ENCODE measurements at places on chromosomes 6 and 20. TPM values are rescaled to one million over a fixed set of nuclear protein-coding genes. Genes with fewer than 3 reads are reported as not detected.

Gene TCF21
- not detected for total RNA-seq

Gene TRIM15
- total RNA-seq = not detected

Gene MEP1A
- not detected for total RNA-seq

Gene HLA-DRB1
- not detected for total RNA-seq

Gene RNF39
- total RNA-seq = not detected

Gene SLC22A3
- not detected for total RNA-seq

DNA sequence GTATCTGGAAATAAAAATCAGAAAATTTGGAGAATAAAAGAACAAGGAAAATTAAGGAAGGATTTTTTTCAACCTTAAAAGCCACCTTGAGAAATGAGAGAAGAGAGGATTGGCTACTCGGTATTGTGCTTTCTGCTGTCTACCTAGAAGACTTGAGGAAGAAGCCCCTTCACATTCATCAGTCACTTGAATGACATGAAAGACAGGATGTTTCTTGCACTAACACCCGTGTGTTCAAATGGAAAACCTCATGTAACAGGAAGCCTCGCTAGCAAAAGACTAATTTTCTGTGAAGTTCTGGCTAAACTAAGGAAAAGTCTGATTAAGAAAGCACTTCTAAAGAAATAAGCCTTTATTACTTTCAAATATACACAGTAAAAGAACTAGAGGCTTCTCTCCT lies 69.9 kb downstream of the OLIG3 start:
- DNase-seq = no peak

DNA sequence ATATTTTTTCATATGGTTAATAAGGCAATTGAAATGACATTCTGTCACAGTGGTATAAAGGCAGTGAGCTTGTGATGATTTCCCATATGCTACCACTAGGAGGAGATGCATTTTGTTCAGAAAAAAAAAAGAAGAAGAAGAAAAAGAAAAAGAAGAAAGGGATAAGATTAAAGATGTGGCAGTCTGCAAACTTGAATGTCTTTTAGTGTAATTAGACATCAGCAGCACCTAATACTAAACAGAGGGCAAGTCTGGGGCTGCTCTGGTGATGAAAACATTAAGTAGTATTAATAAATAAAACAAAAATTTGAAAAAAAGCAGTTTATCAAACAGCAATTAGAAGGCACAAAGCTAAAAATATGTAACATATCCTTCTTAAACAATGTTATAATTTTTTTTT lies 95.4 kb upstream of the DEFB112 start:
- DNase-seq = no peak

- DNase-seq = no peak
Observed at GRCh38 chr20:32966881-32967781, 37.1 kb downstream of the SUN5 start.

GRCh38 chr20:62760856-62761758 lies 35.2 kb upstream of the MRGBP start:
- no peak for DNase-seq

- no peak for DNase-seq
Observed at GRCh38 chr6:134730013-134730412, 219.9 kb downstream of the ALDH8A1 start.

DNA sequence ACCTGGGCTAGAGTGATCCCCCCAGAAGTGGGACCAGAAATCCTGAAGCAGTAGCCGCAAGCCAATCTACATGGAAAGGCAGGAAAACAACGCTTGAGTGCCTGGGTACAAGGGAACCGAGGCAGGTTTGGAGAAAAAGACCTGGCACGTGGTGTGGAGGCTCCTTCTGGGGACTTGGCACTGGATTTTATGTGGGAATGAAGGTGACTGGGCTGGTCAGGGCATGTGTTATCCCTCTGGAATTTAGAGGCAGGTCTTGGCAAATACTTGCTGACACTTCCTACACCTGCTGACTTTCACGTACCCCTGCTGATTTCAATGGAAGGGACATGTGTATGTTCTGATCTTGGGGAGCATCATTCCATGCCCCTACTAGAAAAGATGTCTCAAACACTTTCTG lies 25.0 kb upstream of the FAM217A start:
- no peak for DNase-seq

DNA sequence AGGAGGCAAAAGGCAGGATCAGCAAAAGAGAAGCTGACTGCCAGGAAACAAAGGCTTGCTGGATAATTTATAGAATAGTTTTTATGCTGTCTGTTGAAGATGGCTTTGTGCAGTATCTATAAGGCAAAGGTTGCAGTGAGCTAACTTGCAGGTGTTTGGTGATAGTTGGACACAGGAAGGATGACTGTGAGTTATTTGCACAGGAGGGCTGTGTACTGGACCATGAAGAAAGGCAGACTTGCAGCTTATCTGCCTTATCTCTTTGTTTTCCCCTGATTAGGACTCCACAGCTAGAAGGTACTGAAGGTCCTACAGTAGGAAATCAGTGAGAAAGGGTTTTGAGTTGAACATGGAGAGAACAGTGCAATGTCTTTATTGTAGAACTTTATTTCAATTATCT lies 2.1 kb downstream of the BTN1A1 start:
- DNase-seq = no peak

GRCh38 chr6:52523378-52524142 lies 53.3 kb downstream of the TRAM2 start:
- peak; percentile 43 for DNase-seq

DNA sequence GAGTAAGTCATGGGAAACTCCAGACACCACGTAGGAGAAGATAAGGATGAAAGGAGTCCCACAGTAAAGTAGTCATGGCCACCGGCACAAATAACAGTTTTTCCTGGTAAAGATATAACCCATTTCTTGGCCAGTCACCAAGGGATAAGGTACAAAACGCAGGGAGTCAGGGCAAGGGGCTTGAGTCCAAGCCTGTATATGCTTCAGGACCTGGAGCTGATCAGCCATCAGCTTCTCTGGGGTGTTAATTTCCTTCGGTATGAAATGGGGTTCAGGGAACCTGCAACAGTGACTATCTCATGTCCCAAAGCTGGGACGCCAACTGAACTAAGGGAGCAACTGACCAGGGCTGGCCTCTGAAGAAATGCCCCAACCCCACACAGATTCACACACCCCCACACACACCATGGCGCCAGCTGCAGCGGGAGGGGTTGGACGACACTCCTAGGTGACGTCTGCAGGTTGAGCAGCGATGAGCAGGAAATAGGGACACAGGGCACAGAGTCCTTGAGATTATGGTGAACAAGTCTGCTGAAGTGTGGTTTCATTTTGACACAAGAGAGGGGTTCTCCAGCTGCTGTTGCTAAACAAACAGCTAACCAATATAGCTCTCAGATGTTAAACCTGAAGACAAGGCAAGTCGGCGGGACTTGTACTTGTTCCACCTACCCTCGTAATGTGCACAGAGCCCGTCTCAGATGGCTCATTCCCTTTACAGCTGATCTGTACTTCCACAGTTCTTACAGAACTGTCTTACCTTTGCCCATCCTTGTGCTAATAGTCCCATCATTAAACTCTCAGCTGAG lies 7.4 kb upstream of the ADTRP start:
- no peak for DNase-seq

GRCh38 chr20:33689493-33689892 lies 3.3 kb upstream of the E2F1 start:
- DNase-seq = no peak

- no peak for DNase-seq
Observed at GRCh38 chr20:55004044-55004443, 528.7 kb downstream of the DOK5 start.

DNA sequence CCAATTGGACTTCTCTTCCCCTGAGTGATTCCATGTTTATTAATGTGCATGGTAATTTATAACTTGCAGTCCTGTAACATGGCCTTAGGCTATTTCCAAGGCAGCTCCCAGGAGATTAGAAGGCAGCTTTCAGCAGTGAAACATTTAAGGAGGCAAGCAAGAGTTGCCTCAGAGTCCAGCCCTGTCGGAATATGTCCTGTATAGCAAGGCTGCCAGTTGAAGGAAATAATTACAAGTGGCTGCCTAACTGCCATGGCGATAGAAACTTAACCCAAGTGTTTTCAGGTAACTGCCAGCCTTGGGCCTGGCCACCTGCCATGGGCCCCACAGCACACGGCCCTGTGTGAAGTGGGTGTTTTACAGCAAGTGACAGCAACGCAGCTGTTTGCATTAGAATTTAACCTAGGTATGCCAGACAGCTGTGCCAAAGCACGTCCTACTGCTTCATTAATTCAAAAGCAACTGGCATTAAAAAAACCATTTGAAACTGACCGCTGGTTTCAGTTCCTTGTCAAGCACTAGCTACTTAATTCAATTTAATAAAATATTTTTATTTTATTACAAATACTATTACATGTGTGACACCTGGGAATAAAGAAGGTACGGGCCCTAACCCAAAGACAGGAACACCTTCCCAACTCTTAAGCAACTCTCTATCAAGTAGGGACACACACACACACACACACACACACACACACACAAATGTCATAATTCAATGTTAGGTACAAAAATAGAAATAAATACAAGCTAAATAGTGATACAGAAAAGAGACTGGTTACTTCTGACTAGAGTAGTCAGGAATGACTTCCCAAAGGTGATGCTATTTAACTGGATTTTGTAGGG lies 151.8 kb upstream of the HEY2 start:
- DNase-seq = no peak

GRCh38 chr6:154359161-154359574 lies 2.6 kb upstream of the IPCEF1 start:
- no peak for DNase-seq

GRCh38 chr6:16415677-16416076 lies 177.3 kb downstream of the GMPR start:
- no peak for DNase-seq

- DNase-seq = no peak
Observed at GRCh38 chr20:18638768-18639167, 50.9 kb downstream of the DTD1 start.

GRCh38 chr20:34808583-34808982 lies 16.9 kb downstream of the NCOA6 start:
- no peak for DNase-seq

- DNase-seq = no peak
Observed at GRCh38 chr20:16740365-16741072, 7.6 kb upstream of the OTOR start.

GRCh38 chr6:113047148-113047547 lies 700.0 kb downstream of the RFPL4B start:
- no peak for DNase-seq

GRCh38 chr6:148974351-148974750 lies 227.5 kb downstream of the UST start:
- no peak for DNase-seq

- no peak for DNase-seq
Observed at GRCh38 chr20:6074145-6074561, 20.3 kb upstream of the LRRN4 start.

DNA sequence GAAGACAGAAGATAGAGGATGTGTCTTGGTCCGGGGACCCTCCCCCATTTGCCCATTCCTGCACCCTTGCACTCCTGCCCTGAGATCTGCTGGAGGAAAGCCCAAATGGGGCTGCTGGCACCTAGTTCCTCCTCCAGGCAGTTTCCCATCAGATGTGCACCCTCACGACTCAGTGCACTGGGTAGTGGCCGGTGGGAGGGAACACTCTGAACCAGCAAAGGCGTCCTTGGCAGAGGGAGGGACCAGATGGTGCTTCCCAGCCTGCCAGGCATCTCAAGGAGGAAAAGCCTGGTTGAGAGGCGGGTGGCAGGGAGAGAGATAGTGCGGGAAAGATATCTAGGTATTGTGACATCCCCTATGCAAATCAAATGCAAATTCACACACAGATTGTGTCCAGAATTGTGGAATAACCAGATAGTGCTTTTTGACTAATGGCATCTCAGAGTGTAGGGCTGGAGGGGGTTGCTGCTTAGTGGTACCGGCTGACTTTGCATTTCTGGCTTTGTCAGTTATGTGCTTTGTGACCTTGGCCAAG lies 19.5 kb downstream of the TMEM151B start:
- DNase-seq = no peak

DNA sequence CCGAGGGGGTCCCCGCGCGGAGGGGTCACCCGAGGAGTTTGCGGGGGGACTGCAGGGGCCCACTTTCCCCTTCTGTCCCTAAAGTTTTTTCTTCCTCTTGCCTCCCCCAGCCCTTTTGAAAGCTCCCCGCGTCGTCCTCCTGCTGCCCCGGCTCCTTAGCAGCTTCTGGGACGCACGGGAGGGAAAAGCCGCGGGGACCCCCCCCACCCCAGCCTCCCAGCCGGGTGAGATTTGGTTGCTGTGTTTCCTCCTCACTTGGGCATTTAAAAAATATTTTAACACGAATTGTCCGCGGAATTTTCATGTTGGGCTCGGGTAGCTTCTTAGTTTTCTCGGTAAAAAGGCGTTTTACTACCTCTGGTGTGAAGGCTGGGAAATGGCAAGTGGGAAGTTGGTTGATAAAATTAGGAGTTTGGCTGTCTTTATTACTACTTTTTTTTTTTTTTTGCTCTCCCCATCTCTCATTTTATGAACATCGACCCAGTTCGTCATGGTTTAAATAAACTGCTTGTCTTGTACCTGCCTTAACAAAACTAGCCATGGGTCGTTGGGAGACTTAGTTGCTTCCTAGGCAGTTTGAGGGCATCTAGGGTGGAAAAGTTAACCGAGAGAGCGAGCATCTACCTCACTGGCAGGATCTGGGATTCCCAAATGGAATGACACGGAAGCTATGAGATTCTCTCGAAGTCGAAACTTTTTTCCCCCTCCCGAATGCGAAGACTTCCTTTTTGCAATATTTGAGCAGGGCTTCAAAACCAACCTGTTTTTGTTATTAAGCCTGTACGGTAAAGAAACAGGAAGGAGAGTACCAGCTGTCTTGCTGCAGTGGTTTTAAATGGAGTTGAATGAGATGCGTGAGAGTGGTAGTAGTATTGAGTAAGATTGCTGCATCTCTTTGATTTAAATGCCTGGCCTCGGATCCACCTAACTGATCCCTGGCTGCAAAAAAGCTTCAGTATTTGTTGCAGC lies 868 bp downstream of the NCOA3 start:
- peak; percentile 58 for DNase-seq

GRCh38 chr6:169225887-169226286 lies 27.8 kb downstream of the THBS2 start:
- no peak for DNase-seq

GRCh38 chr6:145139895-145140294 lies 595.4 kb downstream of the EPM2A start:
- no peak for DNase-seq

DNA sequence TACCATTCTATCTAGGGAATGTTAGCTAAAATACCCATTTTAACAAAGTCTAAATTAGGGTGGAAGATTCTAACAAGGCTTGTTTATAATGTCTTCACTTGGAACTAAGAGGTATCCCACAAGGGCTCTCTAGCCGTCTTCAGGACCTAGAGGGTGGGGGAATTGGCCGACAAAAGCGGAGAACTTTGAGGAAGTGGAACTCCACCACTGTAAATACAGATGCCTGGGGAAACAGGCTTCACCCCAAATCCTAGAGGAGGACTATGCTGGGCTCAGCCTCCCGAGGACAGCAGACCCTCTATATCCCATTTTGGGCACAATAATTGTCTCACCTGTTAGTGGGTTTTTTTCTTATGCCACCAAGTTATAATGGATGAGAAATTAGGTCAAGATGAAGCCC lies 58.0 kb upstream of the TFB1M start:
- DNase-seq = no peak
